Activated T-cell treated with anti-CD3 and anti-CD28 coated beads, Interleukin-2, amount 50 U/mL, for 4 hours (primary cell): ENCODE measurements at places on chromosomes 4 and X.
A peak's percentile ranks its signal among the peaks of the same experiment; 100 is the strongest.

DNA sequence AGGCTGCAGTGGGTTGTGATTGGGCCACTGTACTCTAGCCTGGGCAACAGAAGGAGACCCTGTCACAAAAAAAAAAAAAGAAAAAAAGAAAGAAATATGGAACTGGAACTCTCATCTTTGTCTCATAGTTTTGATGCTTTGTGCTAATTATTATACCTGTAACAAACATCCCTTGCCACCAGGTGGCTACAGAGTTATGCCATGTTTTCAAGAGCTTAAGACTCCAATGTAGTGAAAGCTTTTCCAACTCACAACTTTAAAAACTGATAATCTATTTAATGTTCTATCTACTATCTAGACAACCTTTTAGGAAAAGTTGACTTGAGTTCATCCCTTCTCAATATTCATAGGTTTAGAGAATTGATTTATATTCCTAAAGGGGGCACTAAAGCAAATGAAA is 42.4 kb downstream of the HTR2C start:
- no peak for DNase-seq

GRCh38 chrX:36650622-36651021 is 357.5 kb upstream of the FAM47C start:
- DNase-seq: no peak

- DNase-seq: no peak
Observed at GRCh38 chr4:119648398-119648797, 19.8 kb upstream of the PDE5A start.

- no peak for DNase-seq
Observed at GRCh38 chrX:147901461-147902126, 10.1 kb upstream of the FMR1 start.

DNA sequence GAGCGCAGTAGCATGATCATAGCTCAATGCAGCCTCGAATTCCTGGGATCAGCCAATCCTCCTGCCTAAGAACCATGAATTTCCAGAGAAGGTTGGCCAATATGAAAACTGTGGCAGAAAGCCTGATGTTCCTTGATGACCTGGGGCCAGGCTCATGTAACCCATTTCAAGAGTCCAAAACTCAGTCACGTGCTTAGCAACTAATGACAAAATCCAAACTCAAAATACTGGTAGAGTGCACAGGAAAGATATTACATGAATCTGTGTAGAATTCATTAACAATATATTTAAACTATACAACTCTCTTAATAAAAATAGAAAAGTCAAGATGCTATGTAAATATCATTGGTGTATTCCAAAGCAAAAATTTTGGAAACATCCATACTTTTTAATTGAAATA is 265.7 kb upstream of the NDST3 start:
- DNase-seq: no peak

GRCh38 chr4:184632842-184633241 is 16.4 kb downstream of the CASP3 start:
- no peak for DNase-seq

DNA sequence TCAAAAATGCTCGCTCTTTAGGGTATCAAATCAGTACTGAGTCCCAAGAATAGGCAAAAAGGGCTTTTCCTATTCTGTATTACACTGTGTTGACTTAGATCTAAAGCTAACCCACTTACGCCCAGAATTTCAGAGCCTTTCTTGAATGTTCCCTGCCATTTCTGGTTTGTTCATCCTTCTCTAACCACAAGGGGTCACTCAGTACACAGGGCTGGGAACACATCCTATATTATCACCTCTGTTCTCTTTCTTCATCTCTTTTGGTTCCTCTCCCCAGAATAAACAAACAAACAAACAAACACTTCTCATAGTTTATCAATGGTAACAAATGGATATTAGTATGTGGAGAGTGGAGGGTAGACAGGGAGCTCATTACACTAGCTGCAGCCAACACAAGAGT is 25.5 kb upstream of the MORC4 start:
- DNase-seq: no peak

DNA sequence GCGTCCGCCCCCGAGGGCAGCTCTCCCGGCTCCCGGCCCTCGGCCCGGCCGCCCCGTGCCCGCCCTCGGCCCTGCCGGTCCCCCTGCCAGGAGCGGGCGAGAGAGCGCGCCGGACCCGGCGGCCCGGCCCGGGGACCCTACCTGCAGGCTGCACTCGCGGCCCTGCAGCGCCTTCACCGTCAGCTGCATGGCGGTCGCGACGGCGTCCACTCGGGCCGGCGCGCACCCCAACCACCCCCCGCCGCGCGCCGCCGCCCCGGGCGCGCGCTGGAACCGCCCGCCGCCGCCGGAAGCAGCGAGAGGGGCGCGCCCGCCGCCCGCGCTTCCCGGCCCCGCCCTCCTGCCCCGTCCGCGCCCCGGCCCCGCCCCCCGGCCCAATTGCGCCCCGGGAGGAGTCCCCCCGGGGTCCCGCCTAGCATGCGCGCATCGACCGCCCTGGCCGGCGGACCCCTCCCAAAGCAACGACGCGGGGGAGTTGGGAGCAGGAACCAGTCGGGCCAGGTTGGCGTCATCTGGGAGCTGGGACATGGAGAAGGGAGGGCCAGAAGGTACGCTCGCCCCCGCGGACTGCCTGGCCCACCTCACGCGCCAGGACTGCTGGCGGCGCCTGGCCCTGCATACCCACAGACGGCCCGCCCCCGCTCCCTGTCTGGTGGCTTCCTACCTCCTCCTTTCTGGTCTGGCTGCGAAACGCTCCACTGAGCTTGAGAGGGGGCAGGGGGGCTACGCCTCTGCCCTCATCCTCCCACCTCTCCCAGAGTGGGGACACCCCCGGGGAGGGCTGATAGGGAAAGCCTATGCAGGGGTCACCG is at the start of gene UBL4A:
TSS of gene UBL4A (minus strand) at position 220 of the 812 bp plus-strand sequence. CDS start at position 189, 31 bp downstream.
- DNase-seq: peak; percentile 39

DNA sequence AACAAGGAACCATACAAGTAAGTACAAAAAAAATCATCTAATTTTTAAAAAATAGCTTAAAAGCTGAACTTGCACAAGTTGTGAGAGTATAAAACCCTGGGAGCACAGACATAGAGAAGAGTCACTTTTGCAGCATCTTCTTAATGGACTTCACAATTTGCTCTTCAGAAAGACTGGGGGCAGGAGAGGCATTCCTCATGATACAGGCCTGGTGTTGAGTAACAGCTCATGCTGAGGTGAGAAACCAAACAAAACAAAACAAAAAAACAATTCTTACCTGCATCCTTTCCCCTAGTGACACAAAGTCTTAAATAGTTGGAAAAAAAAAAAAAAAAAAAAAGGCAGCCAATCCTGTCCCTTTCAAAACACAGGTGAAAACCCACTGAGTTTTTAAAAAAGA is 562.8 kb downstream of the FSTL5 start:
- DNase-seq: no peak
